Kasumi-1 (cell line): ENCODE measurements at places on chromosomes 4 and X.
A peak's percentile ranks its signal among the peaks of the same experiment; 100 is the strongest.

GRCh38 chr4:179097741-179098140 is 1655.5 kb upstream of the AGA start:
- DNase-seq: peak; percentile 37

- DNase-seq: no peak
These were observed 25.1 kb upstream of the MXD4 start for GRCh38 chr4:2286904-2287593.

GRCh38 chrX:107766470-107767150 is 9.0 kb downstream of the TSC22D3 start:
- no peak for DNase-seq

- no peak for DNase-seq
These were observed 83.6 kb upstream of the CAMK2D start for GRCh38 chr4:113845138-113845537.

- no peak for DNase-seq
These were observed 92.2 kb upstream of the TRIM2 start for GRCh38 chr4:153112041-153112441.

DNA sequence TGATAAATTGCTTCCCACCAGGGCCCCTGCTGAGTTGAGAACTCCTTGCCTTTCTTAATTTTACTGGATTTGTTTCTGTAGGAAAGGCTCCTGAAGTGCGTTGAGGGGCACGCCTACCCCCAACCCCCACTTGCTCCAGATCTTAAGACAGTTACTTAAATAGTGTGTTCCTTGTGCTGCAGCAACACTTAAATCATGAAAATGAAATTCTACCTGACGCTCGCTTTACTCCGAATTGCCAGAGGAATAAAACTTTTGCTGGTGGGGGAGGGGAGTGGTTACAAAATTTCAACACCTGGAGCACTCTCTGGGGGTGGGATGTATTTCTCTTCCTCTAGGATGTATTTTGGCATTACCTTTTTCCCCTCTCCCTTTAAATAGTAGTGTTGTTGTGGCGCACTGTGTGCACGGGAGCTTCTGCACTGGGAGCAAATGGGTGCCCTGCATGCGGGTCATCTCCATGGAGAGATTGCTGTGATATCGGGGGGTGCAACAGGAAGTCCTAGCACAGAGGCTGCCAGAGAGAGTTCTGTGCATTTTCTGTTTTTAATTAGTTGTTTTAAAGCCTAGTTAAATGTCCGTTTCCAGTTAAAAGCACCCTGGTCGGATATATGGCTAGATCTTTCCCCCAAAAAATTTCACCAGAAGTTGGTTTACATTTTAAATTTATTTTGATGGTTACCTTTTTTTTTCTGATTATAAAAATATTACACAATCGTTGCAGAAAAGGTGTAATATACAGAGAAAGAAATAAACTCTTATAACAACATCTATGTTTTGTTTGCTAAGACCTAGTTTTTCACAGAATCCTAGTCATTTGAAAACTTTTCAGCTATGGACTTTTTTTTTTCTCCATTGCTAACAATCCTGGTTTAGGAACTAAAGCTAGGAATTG is 207.7 kb downstream of the SOWAHB start:
- DNase-seq: no peak

DNA sequence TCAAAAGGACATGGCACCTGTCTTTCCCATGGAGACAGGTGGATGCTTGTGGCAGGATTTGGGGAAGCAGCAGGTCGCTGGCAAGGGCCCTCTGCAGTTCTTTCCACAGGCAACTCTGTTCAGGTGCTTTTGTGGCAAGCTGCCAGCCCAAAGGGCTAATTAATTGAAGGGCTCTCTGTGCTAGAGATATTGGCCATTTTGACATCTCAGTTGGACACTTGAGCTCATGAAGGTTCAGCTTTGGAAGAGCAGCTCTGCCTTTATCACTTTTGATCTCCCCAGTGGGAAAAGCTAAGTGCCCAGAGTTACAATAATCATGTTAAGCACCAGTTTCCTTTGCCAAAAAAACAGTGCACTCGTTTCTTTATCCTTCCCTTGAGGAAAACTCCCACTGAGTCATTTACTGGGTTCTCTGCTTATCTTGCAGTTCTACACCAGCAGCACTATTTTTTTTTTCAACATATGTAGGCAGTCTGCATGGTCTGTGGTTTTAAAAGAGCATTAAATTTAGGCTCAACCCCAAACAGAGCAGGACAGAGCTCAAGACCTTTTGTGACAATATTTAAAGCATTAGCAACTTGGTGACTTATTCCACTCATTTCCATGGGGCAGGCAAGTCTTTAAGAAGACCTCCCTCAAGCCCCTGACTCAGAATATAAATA is 336.4 kb upstream of the RASGEF1B start:
- DNase-seq: peak; percentile 30

DNA sequence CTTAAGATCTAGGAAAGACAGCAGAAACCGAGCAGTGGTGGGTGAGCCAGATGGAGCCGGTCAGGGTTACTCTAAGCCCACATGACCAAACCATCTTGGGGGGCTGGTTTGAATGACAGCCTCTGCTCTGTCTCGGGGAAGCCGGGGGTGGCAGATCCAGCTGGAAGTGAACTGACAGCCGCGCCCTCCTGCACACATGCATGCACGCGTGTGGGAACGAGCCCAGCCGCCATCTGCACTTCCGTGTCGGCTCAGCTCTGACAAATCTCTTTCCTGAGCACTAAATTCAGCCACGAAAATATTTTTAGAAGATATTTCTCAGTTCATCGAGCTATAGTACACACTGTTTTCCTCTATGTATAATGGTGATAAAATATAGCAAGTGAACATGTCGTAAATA is 115.5 kb downstream of the DCTD start:
- no peak for DNase-seq

- DNase-seq: no peak
These were observed 23.1 kb upstream of the GATB start for GRCh38 chr4:151783867-151784266.

GRCh38 chr4:3598695-3599227 is 66.5 kb upstream of the LRPAP1 start:
- no peak for DNase-seq

DNA sequence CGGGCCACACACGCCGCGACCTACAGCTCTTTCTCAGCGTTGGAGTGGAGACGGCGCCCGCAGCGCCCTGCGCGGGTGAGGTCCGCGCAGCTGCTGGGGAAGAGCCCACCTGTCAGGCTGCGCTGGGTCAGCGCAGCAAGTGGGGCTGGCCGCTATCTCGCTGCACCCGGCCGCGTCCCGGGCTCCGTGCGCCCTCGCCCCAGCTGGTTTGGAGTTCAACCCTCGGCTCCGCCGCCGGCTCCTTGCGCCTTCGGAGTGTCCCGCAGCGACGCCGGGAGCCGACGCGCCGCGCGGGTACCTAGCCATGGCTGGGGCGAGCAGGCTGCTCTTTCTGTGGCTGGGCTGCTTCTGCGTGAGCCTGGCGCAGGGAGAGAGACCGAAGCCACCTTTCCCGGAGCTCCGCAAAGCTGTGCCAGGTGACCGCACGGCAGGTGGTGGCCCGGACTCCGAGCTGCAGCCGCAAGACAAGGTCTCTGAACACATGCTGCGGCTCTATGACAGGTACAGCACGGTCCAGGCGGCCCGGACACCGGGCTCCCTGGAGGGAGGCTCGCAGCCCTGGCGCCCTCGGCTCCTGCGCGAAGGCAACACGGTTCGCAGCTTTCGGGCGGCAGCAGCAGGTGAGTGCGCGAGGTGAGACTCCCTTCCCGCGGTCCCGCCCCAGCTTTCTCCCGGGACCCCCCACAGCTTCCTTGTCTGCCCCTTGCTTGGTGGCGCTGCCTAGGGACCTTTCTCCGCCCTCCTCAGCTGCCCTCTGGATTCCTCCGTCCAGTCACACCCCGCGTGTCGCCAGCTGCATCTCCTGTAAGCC is 678 bp downstream of the BMP3 start:
- DNase-seq: no peak

GRCh38 chr4:130814896-130815295 is 1718.9 kb downstream of the C4orf33 start:
- DNase-seq: no peak

DNA sequence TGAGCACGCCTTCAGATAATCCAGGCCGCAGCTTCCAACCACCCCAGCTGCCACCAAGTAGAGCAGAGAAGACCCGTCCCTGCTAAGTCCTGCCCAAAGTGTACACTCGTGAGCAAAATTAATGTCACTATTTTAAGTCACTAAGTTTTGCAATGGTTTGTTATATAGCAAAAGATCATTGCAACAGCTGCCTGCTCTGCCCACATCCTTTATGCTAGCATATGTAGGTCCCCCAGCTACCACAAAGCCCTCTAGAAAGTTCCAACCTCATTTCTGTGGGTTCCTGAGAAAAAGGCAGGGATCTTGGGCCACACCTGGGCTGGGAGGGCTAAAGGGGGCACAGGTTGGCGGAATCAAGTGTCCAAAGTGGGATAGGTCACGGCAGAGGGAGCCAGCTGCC is 346.9 kb downstream of the BCOR start:
- no peak for DNase-seq

- DNase-seq: peak; percentile 50
These were observed 905.2 kb downstream of the TRAM1L1 start for GRCh38 chr4:116180157-116180601.

- no peak for DNase-seq
These were observed 27.9 kb downstream of the TRIM61 start for GRCh38 chr4:164949448-164950143.

DNA sequence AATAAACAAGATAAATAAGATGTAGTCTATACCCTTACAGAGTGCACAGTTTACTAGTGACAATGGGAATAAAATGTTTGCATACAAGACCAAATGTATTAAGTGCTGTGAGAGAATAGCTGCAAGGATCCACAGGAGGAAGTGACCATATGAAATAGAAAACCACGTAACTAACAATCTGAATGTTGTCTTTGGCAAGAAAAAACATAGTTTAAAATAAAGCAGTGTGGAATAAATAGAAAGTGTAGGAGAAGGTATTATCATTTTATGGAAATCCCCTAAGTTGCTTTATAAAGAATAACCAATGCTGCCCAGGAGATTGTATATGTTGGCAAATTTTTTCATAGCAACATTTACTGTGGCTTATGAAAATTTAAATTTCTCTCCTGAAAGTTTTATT is 116.1 kb downstream of the PCDH7 start:
- DNase-seq: no peak

GRCh38 chr4:110292994-110293744 is 94.8 kb upstream of the ELOVL6 start:
- DNase-seq: no peak

GRCh38 chr4:185853841-185854240 is 41.8 kb upstream of the SORBS2 start:
- DNase-seq: no peak

DNA sequence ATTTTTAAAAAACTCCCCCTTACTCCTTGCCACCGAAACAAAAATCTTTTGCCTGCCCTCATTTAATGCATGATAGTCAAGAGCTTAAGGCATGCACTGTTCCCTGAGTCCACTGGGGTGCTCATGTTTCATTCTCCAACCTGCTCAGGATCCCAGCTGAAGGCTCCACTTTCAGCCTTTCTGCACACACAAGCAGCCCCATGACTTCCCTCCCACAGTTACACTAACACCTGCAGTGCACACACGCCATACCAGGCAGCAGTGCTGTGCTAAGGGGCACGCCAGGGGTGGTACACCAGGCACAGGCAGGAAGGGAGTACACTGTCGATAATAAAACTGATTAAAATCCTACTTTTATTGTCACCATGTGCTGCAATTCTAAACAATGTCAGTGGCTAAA is 385.2 kb downstream of the BMPR1B start:
- DNase-seq: no peak

GRCh38 chrX:134520860-134521390 is 61.0 kb downstream of the HPRT1 start:
- DNase-seq: peak; percentile 33

DNA sequence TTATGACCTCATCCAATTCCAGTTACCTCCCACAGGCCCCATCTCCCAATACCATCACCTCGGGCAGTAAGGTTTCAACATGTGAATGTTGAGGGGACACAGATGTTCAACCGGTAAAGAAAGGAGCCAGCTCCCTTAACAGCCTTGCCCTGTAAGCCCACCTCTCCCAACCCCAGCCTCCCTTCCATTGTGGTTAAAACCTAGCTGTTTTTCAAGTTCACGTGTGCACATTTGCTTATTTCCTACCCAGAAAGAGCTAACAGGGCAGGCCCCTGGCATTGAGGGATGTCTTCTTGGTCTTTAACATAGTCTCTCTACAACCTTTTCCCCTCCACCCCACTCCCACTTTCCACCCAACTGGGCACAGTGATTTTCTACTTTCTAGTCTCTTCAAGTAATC is 385.7 kb downstream of the FBXW7 start:
- DNase-seq: no peak

DNA sequence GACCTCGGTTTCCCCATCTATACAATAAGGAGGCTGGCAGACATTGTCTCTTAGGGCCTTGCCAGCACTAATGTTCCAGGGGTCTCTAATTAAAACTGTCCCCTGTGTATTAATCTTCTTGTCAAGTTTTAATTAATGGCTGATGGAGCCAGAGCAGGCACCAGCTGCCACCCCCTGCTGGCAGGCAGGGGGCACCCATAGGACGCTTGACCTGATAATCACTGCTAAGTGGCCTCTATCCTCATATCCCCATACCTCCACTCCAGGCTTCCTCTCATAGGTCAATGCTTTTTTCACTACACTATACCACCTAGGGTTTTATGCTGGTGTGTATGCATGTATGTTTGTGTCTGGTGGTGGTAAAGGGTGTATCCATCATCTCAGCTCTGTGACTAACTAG is 89.4 kb downstream of the EFNB1 start:
- DNase-seq: no peak
